Activated CD4-positive, alpha-beta T cell treated with anti-CD3 and anti-CD28 coated beads, Interleukin-2, amount 10 ng/mL, durations not matched to agents 7 days and 5 days (primary cell): ENCODE measurements at places on chromosomes 4 and X. TPM values are rescaled to one million over a fixed set of nuclear protein-coding genes. Genes with fewer than 3 reads are reported as not detected.
A peak's percentile ranks its signal among the peaks of the same experiment; 100 is the strongest.

Gene PRSS12
- not detected for total RNA-seq

Gene SLC9B1
- 1.9 TPM for total RNA-seq

Gene CNKSR2
- 10.3 TPM for total RNA-seq

Gene COX7B
- 298 TPM for total RNA-seq

Gene ZNF630
- 0.52 TPM for total RNA-seq

- H3K4me3 ChIP-seq = no peak overlapping the region
- no peak for DNase-seq
- H3K36me3 ChIP-seq = no peaks in the 10 kb centered on the region
- H3K4me1 ChIP-seq = peaks cover 13% of the 10 kb centered on the region
- H3K27ac ChIP-seq = no peak overlapping the region
These were observed 128.3 kb upstream of the TRIM2 start for GRCh38 chr4:153075836-153076518.

DNA sequence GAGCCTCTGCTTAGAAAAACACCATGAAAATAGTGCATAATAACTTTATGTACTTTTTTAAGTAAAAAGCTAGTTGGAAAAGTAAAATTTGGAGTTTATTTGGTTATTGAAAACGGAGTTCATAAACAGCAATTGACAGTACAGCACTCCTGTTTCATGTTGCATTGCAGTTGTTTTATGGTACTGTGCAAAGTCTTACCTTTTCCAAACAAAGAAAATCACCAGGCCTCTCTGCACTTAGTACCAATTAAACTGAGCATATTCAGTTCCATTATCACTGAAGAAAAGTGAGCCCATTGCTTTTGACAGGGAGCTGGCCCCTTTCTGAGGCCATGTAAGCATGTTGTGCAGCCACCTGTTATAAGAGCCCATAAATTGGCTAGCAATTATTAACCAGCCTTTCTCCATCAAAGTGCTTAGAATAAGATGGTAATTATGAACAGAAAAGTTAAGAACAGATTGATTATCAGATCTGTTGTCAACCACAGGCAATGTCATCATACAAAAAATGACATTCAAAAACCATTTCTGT, 376.6 kb upstream of the EMCN start:
- peaks cover 9% of the 10 kb centered on the region for H3K36me3 ChIP-seq
- no peak overlapping the region for H3K4me3 ChIP-seq
- H3K4me1 ChIP-seq = peaks cover 17% of the 10 kb centered on the region
- DNase-seq = no peak
- peaks cover 9% of the 10 kb centered on the region for H3K27me3 ChIP-seq

DNA sequence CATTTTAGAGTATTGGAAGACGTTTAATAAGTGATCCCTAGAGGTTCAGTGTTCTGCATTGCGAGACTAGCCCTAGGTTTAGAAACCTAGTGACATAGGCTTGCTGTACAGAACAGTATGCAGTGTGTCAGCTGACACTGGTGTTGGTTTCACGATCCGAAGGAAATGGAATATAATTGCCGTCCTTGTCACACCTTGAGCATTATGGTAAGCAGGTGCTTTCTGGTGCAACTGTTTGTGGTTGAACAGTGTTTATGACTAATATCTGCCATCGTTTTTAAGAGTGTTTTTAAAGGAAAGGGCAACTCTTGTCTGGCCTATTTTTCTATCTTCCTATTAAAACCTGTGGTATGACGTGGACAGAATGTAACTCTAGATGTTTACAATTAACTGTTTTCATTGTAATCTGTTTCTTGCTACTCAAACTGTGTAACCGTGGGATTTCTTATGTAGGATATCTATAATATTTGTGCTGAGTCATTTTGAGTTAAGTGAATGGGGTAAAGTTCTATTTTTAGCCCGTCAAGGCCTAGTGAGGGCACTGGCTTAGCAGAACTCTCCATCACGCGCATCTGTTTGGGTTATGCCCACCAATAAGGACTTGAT, 53.8 kb upstream of the TBC1D14 start:
- H3K27ac ChIP-seq = no peak overlapping the region
- H3K27me3 ChIP-seq = no peaks in the 10 kb centered on the region
- no peak overlapping the region for H3K4me3 ChIP-seq
- H3K36me3 ChIP-seq = peaks cover 39% of the 10 kb centered on the region
- peak; percentile 14 for DNase-seq

GRCh38 chr4:10020871-10021652, at the start of gene SLC2A9:
Gene SLC2A9, minus strand, starts transcription at chr4:10021497. Its CDS starts 68 bp downstream, at chr4:10021429.
- no peaks in the 10 kb centered on the region for H3K27me3 ChIP-seq
- H3K36me3 ChIP-seq = no peaks in the 10 kb centered on the region
- DNase-seq = no peak

DNA sequence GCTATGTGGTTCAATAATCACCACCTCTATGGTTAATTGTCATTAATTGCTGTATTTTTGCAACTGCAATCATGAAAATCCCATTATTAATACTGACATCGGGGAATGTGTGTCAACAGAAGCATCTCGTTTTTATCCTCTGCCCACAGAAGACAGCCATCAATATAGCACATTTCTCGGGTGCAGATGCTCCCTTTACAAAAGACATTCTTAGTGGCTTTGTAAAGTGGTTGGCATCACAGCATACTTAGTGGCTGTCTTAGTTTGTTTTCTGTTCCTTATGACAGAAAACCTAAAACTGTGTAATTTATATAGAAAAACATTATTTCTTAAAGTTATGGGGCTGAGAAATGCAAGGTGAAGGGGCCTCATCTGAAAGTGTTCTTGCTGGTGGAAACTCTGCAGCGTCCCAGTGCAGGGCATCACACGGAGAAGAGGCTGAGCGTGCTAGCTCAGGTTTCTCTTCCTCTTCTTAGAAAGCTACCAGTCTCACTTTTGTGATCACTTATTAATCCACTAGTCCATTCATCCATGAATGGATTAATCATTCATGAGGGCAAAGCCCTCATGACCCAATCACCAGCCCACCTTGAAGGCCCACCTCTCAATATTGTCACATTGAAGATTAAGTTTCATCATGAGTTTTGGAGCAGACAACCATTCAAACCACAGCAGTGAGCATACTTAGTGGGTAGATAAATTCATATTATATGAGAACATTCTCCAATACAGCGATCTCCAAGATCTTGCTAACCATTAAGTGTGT, 1067.7 kb upstream of the PABPC4L start:
- DNase-seq = no peak
- H3K27me3 ChIP-seq = no peaks in the 10 kb centered on the region
- H3K4me3 ChIP-seq = no peak overlapping the region
- H3K36me3 ChIP-seq = no peaks in the 10 kb centered on the region
- H3K27ac ChIP-seq = no peak overlapping the region

DNA sequence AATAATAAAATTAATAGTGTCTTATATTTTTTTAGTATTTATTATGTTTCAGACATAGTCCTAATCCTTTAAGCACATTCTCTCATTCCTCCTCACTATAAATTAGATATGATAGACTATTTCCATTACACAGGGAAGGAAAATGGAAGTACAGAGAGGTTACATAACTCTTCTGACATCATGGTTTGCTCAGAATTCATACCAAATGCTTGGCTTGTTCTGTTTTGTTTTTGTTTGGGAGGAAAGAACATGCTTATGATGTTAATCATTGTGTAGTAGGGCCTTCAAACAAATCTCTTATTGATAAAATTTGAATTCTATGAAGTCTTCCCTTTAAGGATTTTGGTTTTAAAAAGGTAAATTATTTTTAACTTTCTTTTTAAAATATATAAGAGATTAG, 59.5 kb downstream of the RXFP1 start:
- H3K27ac ChIP-seq = no peak overlapping the region
- no peaks in the 10 kb centered on the region for H3K4me1 ChIP-seq
- H3K27me3 ChIP-seq = no peaks in the 10 kb centered on the region

DNA sequence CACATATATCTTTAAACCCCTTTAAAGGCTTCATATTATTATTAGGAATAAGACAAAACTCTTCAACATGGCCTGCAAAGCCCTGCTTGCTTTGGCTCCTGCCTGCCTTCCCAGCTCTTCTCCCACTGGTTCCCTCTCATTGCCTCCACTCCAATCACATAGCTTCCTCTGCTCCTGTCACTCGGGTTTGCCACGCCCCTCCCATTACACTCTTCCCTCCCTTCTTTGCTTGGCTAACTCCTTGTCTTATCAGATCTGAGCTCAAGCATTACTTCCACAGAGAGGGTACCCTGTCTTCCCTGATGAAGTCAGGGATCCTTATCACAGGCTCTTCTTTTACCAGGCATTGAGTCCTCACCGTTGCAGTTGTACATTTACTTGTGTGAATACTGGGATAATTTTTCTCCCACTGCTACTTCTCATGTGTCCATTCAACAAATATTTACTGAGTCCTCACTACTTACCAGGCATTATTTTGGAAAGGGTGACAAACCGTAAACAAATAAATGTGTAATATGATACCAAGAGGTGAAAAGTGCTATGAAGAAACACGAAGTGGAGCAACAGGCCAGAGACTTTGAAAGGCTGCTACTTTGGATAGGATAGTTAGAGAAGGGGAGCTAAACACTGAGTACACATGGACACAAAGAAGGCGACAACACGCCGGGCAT, 3.2 kb upstream of the VGLL1 start:
- H3K27me3 ChIP-seq = no peaks in the 10 kb centered on the region
- no peak for DNase-seq
- peaks cover 9% of the 10 kb centered on the region for H3K36me3 ChIP-seq
- no peak overlapping the region for H3K27ac ChIP-seq

- H3K4me3 ChIP-seq = no peak overlapping the region
- no peak overlapping the region for H3K27ac ChIP-seq
- no peaks in the 10 kb centered on the region for H3K36me3 ChIP-seq
- H3K4me1 ChIP-seq = no peaks in the 10 kb centered on the region
- DNase-seq = no peak
These were observed 54.0 kb upstream of the PACRGL start for GRCh38 chr4:20646287-20646686.

DNA sequence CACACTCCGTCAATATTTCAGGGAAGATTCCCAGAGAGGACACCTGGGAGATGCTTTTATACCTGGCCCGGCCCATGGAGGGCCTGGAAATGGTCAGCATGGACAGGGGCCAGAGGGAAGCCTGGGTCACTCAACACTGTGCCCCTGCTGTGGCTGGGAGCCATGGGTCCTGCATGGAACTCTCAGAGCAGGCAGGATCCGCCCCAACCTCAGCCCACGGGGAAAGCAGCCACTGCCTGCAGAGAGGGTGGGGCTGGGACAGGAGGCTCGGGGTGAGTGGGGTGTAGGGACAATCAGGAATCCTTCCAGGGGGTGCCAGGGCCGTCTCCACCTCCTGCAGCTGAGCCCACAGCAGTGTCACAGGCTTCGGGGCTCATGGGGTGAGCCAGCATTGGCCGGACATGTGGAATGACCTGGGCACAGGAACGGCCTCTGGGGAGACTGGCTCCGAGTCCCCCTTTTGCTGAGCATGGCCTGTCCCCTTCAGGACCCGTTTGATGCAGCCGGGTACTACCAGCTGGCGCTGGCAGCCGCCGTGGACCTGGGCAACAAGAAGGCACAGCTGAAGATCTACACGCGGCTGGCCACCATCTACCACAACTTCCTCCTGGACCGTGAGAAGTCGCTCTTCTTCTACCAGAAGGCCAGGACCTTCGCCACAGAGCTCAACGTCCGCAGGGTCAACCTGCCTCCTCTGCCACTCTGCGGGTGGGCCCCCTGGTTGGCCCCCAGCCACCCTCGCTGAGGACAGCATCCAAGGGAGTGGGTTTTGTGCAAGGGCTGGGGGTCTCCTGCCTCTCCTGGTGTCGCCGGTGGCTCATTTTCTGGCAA, 29.1 kb upstream of the HTRA3 start:
- H3K27me3 ChIP-seq = no peaks in the 10 kb centered on the region
- no peak overlapping the region for H3K27ac ChIP-seq

GRCh38 chr4:130486841-130487240, 1390.9 kb downstream of the C4orf33 start:
- DNase-seq = no peak
- H3K36me3 ChIP-seq = no peaks in the 10 kb centered on the region
- H3K4me3 ChIP-seq = no peak overlapping the region
- H3K4me1 ChIP-seq = no peaks in the 10 kb centered on the region

- no peak overlapping the region for H3K27ac ChIP-seq
- no peak overlapping the region for H3K4me3 ChIP-seq
- DNase-seq = no peak
- H3K27me3 ChIP-seq = no peaks in the 10 kb centered on the region
- H3K4me1 ChIP-seq = no peaks in the 10 kb centered on the region
These were observed 174.8 kb downstream of the HHIP start for GRCh38 chr4:144820728-144821085.

DNA sequence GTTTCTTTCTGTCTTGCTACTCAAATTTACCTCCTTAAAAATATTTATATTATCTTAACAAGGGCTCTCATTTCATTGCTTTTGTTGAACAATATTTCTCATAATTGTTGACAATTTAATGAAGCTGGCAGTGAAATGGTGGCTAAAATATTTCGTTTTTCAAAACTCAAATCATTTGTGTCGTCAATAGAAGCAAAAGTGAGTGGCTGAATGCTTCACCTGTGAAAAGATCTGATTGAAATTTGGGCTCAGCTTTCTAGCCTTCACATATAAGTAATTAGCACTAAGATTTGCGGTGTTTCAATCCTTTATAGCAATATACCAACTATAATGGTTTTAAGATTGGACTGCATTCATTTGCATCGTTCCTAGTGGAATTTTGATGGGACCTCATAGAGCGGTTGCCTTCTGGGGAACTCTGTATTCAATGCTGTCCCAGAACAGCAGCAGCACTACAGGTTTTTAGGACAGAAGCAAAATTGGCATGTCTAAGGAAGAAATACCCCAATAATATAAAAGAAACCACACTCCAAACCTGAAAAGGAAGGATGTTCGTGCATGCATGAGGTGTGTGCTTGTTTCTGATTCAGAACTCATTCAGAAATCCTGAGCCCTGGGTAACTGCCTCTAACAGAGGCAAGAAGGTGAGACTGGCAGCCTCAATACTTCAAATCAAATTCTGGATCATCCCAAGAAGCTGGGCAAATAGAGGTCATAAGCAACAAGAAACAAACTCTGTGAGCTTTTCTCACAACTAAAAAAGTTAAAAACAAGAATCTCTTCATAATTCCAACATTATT, 2.5 kb downstream of the CXCL1 start:
- H3K27ac ChIP-seq = no peak overlapping the region
- no peaks in the 10 kb centered on the region for H3K36me3 ChIP-seq
- H3K27me3 ChIP-seq = peaks cover 25% of the 10 kb centered on the region
- no peak for DNase-seq

- no peak for DNase-seq
- H3K4me1 ChIP-seq = no peaks in the 10 kb centered on the region
- H3K27me3 ChIP-seq = no peaks in the 10 kb centered on the region
These were observed 148.8 kb upstream of the MID1 start for GRCh38 chrX:10769195-10769594.

DNA sequence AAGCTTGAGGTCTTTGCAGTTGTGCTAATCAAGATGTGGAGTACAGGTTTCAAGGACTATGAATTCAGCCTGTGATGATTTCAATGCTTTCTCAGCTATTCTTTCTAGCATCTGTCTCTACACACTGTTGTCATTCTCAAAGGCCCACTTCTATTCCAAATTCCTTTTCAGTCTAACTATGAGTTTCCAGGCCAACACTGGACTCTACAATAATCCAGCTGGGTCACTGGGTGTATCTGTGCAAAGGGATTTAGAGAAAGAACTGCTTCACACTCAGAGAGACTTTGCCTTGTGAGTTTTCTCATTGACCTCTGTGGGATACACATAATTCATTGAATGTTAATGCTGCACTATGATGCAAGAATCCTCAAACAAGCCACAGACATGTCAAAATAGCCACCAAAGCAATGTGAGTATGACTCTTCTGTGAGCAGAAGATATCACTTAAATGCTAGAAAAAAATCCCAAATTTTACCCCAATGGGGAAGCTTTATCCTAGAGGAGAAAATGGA, 171.8 kb upstream of the CLNK start:
- peaks cover 5% of the 10 kb centered on the region for H3K4me1 ChIP-seq
- H3K27me3 ChIP-seq = peaks cover under 1% of the 10 kb centered on the region
- no peaks in the 10 kb centered on the region for H3K36me3 ChIP-seq
- no peak for DNase-seq
- H3K27ac ChIP-seq = no peak overlapping the region
- no peak overlapping the region for H3K4me3 ChIP-seq
